ENCODE measurements at places on chromosomes 2 and 18.

GRCh38 chr18:34976899-34977837 lies 64.0 kb upstream of the MAPRE2 start:
- DNase-seq: peak; percentile 50

GRCh38 chr2:64141674-64142405 lies 2.4 kb downstream of the PELI1 start:
- peak; percentile 59 for DNase-seq

DNA sequence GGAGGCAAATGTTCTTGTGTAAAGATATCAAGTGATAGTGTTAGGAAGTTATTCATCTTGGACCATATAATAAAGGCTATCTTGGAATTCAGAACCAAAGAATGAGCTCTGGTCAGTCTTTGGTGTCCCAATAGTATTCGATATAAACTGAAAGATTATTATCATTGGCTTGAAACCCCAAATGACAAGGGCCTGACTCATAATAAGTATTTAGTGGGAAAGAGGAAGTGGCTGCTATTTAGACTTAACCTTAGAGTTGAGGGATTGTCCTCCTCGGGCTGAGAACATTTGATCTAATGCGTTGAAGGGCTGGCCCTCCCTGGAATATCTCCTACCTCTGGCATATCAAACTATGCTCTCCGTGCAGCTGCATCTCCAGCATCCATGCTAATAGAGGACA lies 67.5 kb downstream of the CDH20 start:
- no peak for DNase-seq

DNA sequence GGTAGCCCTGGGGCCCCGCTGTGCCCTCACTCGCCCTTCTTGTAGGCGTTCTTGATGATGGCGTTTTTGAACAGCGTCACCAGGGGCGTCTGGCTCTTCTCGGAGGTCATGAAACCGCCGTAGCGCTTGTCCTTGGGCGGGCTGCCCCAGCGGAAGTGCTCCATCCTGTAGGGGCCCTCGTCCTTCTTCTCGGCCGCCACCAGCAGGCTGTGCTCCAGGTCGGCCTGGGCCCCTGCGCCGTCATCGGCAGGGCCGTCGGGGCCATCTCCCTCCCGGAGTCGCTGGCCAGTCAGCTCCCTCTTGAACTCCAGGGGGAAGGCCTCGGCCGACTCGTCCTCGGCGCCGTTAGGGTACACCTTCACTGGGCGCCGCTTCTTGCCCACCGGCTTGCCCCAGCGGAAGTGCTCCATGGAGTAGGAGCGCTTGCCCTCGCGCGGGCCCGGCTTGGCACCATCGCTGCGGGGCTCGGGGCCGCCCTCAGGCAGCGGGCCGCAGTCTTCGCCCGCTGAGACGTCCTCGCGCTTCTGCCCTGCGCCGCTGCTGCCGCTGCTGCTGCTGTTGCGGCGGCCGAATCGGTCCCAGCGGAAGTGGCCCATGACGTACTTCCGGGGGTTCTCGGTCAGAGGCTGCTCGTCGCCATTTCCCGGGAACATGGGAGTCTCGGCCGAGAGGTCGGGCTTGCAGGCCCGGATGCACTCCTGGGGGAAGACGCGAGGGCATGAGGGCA lies 7.2 kb downstream of the POMC start:
- DNase-seq: peak; percentile 71

- peak; percentile 97 for DNase-seq
Observed at GRCh38 chr2:74845217-74845751, 11.4 kb downstream of the HK2 start.

GRCh38 chr2:11903085-11903606 lies 156.7 kb downstream of the LPIN1 start:
- peak; percentile 51 for DNase-seq

GRCh38 chr2:227164763-227165291 lies 403 bp downstream of the COL4A3 start:
- DNase-seq: no peak

DNA sequence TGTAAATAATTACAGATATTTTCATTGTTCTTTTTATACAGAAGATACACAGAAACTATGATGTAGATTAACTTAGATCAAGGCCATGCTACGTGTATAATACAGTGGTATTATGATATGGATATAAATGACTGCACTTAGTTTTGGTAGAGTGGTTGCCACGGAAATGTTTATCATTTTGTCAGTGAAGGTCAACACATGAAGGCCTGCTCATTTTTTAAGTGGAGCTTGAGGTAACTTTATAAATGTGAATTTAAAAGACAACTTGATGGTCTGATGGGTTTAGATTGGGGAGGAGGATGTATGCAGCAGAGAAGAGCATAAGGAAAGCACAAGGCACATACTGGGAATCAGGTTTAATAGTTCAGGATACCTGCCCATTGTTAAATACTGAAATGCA lies 14.4 kb upstream of the BBS5 start:
- DNase-seq: no peak

- no peak for DNase-seq
Observed at GRCh38 chr18:50630895-50631294, 71.0 kb downstream of the MAPK4 start.

DNA sequence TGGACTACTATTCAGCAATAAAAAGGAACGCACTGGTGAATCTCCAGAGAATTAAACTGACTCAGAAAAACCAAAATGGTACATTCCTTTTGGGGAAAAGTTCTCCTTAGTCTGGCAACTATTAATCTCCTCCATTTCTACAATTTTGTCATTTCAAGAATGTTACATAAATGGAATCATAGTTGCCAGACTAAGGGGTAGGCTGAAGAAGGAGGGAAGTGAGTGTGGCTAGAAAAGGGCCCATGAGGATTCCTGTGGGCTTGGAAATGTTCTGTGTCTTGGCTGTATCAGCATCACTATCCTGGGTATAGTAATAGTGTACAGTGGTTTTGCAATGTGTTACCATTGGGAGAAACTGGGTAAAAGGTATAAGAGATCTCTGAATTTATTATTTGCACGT lies 72.4 kb downstream of the ZAP70 start:
- DNase-seq: no peak

DNA sequence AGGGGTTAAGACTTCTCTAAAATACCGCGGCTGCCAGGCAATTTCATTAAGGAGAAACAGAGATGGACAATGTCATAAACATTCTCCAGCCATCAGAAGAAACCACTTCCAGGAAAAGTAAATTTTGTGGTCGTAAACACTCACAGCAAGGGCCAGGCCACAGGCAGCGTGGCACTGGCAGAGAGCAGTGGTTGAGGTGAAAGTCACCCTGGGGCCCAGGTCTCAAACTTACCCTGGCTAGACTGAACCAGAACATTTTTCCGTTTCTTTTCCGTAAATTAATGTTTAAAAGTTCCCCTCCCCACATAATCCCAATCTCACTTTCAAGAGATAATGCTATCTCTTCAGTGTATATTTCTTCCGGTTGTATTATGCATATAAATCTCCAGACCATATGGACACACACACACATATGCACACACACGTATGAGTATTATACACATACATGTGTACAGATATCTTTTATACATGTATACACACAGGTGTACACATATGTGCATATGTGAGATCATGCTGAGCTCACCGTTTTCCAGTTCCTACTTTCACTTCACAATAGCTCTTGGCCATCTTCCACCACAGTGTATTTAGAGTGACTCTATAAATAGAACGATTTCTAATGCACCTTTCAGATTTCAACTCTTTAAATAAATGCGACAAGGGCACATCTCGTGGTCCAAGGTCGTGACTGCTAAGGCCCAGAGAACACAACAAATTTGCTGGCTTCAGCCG lies 90.1 kb downstream of the MALT1 start:
- DNase-seq: no peak

GRCh38 chr2:74379851-74380789 lies at the start of gene DCTN1:
TSS of gene DCTN1 (minus strand) at chr2:74380311. CDS start at chr2:74380037, 274 bp downstream.
- peak; percentile 8 for DNase-seq

- DNase-seq: peak; percentile 83
Observed at GRCh38 chr2:191566344-191566743, 111.6 kb upstream of the NABP1 start.

DNA sequence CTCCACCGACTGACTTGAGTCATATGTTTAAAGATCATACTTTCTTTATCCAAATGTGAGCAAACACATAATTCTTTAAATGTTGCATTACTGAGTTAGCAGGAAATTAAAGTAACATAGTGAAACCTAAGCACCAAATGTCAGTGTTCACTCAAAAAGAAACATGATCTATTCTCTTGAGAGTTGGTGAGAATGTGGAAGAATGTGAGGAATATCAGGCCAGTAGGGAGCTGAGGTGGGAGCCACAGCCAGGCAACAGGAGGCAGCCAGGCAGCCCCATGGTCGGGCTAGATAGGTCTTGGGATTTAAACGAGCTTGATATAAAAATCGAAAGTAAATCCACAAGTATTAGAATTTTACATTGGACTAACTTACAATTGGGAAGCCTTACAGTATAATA lies 198.1 kb upstream of the SH3BP4 start:
- no peak for DNase-seq

DNA sequence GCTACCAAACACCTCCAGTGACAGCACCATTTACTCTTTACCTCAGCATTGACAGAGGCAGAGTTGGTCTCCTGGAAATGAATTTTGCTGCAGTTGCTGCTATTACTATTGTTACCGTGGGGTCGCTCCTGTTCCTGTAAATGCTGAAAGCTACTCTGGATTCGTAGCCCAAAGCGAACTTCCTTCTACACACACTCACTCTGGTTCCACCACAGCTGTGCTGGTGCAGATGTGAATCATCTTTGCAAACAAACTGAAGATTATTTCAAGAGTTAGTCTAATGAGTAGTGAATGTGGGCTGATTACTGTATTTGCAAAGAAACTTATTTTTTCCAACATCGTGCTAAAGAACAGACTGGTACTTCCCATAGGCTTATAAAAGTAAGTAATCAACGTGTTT lies 304.0 kb downstream of the LPIN1 start:
- DNase-seq: peak; percentile 76

GRCh38 chr2:226478109-226478809 lies 321.4 kb downstream of the IRS1 start:
- DNase-seq: no peak

- DNase-seq: no peak
Observed at GRCh38 chr2:124018890-124019289, 6.2 kb upstream of the CNTNAP5 start.

GRCh38 chr2:197838036-197838435 lies 33.6 kb downstream of the PLCL1 start:
- peak; percentile 77 for DNase-seq

GRCh38 chr2:167049659-167050058 lies 161.4 kb downstream of the XIRP2 start:
- no peak for DNase-seq

DNA sequence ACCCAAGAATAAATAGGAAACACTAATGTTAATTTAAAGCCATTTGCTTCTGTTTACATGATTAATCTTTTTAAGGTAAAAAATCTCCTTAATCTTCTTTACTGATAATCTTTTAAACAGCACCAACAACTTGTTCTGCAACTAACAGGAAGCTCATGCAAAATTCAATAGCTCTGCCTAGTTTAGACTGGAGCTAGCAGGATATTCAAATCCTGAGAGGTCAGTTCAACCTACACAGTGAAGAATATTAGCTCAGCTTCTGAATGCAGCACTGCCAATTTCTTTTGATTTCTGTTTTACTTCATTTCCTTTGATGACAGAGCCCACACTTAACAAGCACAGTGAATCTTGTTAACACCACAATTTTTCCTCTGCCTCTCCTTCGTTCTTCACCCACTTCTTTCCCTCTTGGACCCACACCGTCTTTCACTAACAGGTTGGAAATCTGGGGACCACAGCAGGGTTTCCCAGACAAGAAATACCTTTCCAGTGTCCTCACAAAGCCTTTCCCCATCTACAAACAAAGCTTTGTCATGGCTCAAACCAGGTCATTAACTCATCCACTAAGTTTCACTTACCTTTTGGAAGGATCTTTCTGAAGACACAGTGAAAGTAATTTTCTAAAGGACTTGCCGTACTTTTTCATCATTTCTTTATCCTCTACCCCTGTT lies 109.8 kb downstream of the STK39 start:
- no peak for DNase-seq

DNA sequence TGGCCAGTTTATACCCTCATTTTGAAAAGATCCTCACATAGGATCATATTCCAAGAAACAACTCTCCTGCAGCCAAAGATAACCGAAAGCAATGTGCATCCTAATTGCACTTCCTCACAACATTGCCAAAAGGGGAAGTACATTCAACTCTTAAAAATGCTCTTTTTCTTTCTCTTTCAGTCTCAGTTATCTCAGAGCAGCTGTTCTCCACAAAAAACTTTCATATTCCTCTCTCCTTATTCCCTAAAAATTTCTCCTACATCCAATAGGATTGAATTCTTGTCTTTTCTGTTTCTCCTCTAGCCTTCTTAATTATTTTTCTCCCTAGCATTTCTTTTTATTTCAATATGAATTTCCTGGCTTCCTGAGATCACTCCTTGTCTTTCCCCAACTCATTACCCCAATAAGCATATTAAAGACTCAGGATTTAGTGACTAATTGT lies 7.4 kb upstream of the VRK2 start:
- peak; percentile 76 for DNase-seq

DNA sequence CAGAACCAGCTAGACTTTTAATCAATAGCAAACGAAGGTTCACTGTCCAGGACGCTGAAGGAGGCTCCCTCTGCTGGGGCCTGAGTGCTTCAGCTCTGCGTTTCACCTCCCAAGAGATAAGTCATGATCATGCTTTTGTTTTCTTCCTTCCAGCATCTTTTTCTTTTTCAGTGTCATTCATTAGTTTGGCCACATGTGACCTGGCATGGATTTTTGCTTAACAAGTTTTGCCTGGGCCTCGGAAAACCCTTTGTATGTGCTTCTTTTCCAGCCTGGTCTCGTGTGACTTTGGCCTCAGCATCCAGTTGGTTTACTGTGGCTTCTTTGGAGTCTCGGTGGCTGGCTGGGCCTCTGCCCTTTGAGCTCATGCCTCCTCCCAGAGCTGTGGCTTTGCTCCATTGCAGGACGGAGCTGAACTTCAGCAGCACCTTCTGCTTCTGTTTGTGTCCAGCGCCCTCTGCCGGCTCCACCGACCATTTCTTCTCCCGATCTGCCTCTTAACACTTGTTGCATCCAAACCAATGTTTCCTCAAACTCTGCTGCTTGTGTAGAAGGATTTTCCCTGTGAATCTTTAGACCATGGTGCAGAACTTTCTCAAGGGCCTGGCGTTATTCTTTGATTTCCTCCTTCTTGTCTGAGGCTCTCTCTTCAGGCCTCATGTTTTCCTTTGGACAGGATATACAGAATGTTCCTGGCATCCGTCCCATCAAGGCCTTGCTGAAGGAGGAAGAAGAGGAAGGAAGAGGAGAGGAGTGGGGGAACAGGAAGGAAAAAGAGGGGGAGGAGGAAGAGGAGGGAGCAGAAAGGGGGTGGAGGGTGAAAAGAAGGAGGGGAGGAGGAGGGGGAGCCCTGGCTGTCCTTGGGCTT lies 23.6 kb upstream of the HES6 start:
- DNase-seq: peak; percentile 90

All from suppressor macrophage treated with lipopolysaccharide for 1 hour (primary cell).